ENCODE measurements at places on chromosomes 6 and 20.

- no peak for DNase-seq
These were observed 5.7 kb upstream of the SIRPB2 start for GRCh38 chr20:1496930-1497329.

DNA sequence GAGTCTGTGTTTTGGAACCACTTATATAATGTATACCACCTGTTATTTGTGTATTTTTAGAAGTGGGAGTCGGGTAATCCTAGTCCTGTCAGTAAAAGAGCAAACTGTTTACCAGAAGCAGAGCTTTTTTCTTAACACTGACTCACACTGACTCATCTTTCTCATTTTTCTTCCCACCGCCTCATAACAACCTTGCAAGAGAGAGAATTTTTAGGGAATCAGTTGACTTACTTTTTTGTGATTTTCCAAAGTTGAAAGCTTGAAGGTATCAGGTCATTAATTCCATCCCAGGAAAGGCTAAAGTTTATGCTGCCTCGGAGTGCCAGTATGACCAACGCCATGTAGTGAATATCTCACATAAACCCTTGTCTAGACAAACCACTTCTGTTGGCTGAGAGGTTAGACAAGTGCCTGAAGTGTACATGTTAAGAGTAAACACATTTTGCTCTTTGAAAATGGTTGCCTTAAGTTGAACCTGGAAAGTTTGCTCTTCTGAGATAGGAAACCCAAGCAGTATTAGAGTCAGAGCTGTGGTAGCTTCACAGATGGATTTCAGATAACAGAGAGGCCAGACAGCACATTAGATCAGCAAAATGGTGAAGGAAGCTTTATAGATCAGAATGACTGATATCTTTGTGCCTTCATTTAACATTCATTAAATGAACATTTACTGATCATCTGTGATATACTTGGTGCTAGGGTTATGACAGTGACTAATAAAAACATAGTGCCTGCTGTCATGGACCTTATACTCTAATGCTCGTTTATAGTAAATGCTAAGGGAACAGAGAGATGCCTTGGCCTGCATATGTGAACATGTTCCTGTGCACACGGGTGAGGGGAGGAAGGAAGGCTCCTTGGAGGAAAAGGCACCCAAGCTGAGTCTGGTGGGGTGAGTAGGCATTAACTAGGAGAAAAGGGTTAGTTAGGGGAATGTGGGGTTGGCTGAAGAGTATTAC is 29.1 kb upstream of the PKIG start:
- DNase-seq: no peak

GRCh38 chr6:131776985-131777384 is 30.8 kb upstream of the ENPP1 start:
- DNase-seq: no peak

DNA sequence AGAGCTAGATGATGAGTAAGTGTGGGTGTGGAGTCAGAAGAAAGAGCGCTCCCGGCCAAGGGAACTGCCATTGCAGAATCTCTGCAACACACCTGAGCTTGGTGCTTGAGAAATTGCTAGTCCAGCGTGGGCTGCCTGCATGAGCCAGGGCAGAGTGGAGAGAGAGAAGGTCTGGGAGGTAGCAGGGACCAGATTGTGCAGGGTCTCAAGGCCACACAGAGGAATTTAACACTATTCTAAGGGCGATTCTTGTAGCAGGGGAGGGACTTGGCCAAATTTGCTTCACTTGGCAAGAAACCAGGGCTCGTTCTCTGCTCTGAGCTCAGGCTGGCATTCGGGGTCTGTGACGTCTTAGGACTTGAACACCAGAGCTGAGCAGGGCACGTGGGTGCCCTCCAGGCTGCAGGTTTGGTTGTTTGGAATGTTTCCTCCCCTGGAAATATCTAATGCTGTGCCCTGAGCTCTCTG is 53.5 kb downstream of the BCAS4 start:
- DNase-seq: no peak

GRCh38 chr20:48172357-48172702 is 387.0 kb upstream of the SULF2 start:
- no peak for DNase-seq

- DNase-seq: no peak
These were observed 6.6 kb downstream of the FITM2 start for GRCh38 chr20:44304383-44304782.

DNA sequence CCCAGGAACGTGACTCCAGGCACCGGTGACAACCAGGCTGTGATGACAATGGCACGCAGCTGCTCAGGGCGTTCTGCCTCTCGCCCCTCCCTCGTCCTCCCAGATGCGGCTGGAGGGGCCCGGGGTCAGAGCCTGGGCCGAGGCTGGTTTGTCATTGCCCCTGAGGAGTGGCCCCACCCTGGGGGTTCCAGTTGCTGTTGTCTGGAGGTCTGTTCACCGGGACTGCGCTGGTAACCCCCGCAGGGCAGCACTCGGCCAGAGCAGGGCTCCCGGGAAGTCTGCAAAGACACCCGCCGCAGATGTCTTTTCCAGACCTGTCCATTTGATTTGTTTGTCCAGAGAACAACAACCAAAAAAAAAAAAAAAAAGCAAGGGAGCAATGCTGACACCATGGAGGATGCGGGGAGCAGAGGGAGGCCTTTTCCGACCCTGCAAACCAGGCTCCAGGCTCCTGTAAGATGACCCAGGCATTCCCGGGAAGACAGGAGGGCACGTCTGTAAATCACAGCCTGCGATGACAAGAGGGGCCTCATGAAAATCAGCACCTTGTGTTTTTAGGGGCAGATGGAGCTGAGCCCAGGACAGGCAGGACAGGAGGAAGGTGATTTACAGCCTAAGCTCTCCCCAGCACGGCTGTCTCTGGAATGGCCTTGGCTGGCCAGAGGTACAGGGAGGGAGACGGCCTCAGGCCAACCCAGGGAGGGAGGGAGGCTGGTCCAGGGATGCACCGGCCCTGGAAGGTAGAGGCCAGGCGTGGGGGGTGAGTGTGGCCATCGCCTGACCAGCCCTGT is 189.3 kb downstream of the ERMARD start:
- no peak for DNase-seq

GRCh38 chr6:1903780-1904465 is 294.2 kb downstream of the FOXC1 start:
- no peak for DNase-seq

- DNase-seq: no peak
These were observed 82.9 kb downstream of the ELOVL4 start for GRCh38 chr6:79864421-79864820.

DNA sequence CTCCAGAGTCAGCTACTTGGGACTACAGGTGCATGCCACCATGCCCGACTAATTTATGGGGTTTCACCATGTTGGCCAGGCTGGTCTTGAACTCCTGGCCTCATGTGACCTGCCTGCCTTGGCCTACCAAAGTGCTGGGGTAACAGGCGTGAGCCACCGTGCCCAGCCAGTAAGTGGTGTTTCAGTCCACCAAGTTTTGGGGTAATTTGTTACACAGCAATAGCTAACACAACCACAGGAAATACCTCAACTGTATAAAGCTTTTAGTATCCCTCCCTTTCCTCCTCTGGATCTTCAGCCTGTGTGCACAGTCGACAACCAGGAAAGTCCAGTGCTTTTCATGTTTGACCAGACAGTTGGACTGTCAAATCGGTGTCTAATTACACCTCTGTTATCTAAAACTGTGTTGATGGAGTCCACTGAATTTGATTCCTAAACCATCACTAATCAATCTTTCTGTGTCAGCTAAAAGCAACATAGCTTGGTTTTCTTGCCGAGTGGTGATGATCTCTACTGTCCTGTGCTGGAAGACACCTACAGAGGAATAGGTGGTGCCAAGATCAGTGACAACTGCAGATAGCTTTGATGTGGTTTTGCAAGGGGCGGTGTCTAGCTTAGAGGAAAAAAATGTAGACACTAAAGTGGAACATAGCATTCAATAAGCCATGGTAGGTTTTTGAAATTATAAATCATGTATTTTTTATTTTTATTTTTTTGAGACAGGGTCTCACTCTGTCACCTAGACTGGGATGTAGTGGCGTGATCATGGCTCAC is 22.2 kb upstream of the ZBTB2 start:
- DNase-seq: peak; percentile 37

- DNase-seq: no peak
These were observed 239.5 kb downstream of the TFAP2A start for GRCh38 chr6:10175362-10175761.

GRCh38 chr6:53734473-53735299 is 60.1 kb upstream of the LRRC1 start:
- DNase-seq: no peak

DNA sequence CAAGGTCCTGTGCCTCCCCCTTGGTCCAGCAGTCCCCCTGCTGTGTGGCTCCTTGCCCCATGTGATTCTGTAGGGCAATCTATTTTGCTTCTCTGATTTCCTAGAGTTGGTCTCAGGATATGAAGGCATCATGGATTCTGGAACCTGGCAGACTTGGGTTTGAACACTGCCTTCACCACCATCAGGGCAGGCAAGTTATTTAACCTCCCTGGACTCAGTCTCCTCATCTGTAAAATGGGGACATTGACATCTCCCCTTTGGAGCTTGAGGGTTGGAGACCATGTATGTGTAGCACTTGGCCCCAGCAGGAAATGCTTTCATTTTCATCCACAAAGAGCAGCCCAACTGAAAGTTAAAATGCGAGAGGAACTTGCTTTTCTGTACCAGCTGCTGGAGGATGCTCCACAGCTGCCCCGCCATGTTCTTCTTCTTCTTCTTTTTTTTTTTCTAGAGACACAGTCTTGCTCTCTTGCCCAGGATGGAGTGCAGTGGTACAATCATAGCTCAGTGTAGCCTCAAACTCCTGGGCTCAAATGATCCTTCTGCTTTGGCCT is 6.7 kb downstream of the TOX2 start:
- no peak for DNase-seq

DNA sequence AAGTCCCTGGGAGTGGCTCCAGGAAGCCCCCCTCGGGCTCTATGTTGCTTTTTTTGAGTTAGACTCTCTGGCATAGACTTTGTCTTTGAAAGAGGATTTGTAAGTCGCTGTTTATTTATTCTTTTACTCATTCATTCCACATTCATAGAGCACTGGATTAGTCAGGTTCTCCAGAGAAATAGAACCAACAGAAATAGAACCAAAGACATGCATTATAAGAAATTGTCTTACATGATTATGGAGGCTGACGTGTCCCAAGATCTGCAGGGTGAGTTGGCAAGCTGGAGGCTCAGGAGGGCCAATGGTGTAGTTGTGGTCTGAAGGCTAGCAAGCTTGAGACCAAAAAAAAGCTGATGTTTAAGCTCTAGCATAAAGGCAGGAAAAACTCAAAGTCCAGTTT is 98.3 kb upstream of the CHD6 start:
- no peak for DNase-seq

DNA sequence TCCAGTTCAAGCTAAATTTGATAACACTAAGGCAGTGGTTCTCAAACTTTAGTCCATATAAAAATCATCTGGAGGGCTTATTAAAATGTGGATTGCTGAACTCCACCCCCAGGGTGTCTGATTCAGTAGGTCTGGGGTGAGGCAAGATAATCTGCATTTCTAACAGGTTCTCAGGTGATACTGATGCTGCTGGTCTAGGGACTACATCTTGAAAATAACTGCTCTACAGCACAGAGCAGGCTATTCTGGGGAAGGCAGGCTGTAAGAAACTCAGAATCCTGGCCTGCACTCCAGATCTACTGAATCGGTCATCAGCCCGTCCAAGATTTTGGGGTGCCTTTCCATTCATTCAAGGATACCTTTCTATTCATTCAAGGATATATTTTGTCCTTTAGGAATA is 11.5 kb downstream of the CALHM5 start:
- DNase-seq: no peak

DNA sequence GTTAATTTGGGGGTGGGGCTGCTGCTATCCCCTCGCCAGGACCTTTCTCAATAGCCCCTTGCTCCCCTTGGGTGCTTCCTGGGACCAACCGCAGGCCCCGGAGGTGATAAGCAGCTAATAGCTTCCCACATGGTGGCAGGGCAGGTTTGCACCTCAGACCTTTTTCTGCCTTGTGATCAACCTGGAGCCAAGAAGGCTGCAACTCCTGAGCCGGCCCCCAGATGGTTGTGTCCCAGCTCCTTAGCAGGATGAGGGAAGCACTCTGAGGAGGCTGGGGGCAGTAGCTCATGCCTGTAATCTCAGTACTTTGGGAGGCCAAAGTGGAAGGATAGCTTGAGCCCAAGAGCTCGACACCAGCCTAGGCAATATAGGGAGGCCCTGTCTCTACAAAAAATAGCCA is 85.5 kb downstream of the BMP7 start:
- DNase-seq: no peak

GRCh38 chr6:12298017-12298978 is 8.1 kb downstream of the EDN1 start:
- no peak for DNase-seq

DNA sequence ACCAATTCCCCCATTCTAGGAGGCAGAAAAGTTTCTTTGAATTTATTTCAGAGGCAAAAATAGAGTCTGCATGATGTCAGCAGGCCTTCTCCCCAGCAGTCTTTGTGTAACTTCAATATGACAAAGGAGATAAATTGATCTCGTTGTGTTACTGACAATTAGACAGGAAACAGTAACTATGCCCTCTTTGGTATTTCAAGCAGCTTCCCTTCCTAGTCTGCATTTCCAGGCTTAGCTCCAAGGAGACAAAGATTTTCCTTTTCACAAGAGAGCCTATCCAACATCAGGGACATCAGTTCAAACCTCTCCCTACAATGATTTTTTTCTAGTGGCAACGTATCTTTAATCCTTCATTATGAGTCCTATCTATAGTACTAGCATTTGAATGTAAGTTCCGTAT is 245.9 kb upstream of the HSF2 start:
- DNase-seq: no peak

- no peak for DNase-seq
These were observed 72.9 kb upstream of the DSP start for GRCh38 chr6:7468382-7469081.

- no peak for DNase-seq
These were observed 1.9 kb downstream of the SLC32A1 start for GRCh38 chr20:38725931-38726803.

GRCh38 chr20:50704971-50705370 is 13.6 kb upstream of the RIPOR3 start:
- no peak for DNase-seq

DNA sequence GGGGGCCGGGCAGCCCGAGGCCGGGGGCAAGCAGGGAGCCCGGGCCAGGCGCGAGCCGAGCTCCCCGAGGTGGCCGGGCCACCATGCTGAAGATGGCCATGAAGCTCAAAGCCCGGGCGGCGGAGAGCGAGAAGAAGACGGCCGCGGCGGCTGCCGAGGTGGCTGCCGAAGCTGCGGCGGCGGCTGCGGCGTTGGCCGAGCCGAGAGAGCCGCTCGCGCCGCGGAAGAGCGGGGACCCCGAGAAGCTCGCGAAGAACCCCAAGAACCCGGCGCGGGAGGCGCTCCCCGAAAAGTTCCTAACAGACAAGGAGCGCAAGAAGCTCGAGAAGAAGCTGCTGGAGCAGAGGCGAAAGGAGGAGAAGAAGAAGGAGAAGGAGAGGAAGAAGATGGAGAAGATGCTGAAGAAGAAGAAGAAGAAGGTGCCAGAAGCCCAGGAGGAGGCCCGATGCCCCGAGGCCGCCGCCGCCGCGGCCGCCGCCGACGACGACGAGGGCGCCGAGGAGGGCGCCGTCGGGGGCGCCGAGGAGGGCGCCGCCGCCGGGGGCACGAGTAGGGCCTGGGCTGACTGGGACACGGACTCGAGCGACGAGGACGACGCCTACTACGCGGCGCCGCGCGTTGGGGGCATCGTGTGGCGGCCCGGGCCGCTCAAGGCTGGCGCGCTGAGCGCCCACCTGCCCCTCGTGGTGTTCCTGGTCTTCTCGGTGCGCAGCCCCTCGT is 37.4 kb downstream of the GNAS start:
- no peak for DNase-seq

GRCh38 chr20:48178633-48179032 is 393.4 kb upstream of the SULF2 start:
- DNase-seq: no peak

Measured in stimulated activated CD4-positive, alpha-beta T cell treated with anti-CD3 and anti-CD28 coated beads, TNF-alpha, amount 100 ng/mL, for 4 hours (primary cell).